ENCODE measurements at places on chromosomes 13 and 19.

- DNase-seq, result no peak
These were observed 11.4 kb upstream of the STARD13 start for GRCh38 chr13:33296793-33297425.

DNA sequence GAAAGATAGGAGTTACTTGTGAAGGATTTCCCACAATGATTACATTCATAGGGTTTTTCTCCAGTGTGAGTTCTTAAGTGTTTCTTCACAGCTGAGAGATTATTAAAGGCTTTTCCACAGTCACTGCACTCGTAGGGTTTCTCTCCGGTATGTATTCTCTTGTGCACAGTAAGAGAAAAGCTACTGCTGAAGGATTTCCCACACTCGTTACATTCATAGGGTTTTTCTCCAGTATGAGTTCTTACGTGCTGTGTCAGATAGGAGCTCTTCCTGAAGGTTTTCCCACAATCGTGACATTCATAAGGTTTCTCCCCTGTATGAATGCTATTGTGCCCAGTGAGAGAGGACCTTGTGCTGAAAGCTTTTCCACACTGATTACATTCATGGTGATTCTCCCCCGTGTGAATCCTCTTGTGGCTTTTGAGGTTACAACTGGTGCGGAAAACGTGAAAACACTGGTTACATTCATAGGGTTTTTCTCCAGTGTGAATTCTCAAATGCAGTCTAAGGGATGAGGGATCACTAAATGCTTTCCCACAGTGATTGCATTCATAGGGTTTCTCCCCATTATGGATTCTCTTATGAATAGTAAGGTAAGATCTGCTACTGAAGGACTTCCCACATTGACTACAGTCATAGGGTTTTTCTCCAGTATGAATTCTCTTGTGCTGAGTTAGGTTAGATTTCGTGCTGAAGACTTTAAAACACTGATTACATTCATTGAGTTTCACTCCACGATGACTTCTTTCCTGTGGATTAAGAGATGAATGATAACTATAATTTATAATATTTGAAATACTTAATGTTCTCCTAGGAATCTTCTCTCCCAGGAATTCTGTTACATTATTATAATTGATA lies 20.6 kb downstream of the ZNF558 start:
- no peak for DNase-seq

GRCh38 chr13:53844473-53845146 lies 816.0 kb downstream of the OLFM4 start:
- DNase-seq, result no peak

DNA sequence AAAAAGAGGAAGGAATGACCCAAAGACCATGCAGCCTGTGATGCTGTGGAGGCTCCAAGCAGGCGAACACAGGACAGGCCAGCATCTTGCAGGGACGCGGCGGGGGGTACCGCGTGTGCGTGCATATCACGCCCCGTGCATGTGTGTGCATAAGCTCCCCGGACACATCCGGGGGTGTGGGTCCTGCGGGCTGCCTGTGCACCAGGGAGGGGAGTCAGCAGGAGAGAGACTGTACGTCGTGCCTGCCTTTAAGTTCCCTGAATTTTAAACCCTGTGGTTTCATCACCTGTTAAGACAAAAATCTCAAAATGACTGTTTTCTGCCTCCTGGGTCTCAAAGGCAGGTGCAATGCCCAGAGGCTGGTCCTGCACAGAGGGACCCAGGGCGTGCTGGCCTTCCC lies 16.6 kb downstream of the ADAT3 start:
- DNase-seq, result no peak

DNA sequence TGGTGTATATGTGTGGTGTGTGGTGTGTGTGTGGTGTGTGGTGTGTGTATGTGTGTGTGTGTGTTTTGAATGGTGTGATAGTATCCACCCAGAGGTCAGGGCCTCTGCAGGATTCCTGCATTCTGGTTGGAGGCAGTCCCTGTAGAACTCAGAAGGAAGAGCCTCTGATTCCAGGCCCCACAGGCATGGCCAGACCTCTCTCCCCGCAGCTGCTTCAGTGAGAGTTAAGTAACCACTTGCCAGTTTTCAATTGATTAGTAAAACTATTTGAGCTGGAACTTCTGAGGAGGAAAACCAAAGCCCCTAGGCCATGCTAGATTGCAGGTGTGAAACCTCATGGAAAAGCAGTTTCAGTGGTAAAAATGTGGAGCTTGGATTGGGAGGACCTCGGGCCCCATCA lies 2.1 kb downstream of the ATP12A start:
- DNase-seq, result no peak

GRCh38 chr13:46165485-46166223 lies 16.3 kb downstream of the LCP1 start:
- DNase-seq, result no peak

GRCh38 chr13:50950849-50951248 lies 41.3 kb downstream of the RNASEH2B start:
- DNase-seq, result no peak

GRCh38 chr13:112675366-112675756 lies 14.5 kb upstream of the ATP11A start:
- no peak for DNase-seq

DNA sequence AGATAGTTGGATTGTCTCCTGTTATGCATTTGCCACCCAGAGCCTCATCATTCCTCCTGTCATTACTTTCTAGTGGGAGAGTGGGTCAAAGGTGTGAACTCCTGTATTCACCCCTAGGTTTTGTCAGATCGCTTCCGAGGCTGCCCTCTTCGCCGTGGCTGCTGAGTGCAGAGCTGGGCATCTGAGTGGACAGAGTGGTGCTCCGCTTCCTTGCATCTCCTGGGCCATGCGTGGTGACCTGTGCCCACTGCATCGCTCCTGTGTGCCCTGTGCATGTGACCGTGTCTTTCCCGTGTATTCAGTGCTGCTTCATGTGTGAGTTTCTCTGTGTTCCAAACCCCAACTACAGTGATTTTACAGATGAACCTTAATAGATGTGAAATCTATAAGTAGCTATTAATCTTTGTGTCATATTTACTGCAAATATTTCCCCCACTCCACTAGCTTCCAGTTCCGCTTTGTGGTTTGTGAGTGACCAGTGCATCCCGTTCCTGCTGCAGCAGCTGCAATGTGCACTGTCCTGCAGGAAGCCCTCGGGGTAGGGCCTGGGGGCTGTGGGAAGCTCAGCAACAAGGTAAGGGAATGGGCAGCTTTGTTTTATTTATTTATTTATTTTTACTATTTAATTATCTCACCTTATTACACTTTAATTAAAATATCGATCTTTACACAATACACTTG lies 53.1 kb downstream of the C13orf46 start:
- DNase-seq, result no peak

DNA sequence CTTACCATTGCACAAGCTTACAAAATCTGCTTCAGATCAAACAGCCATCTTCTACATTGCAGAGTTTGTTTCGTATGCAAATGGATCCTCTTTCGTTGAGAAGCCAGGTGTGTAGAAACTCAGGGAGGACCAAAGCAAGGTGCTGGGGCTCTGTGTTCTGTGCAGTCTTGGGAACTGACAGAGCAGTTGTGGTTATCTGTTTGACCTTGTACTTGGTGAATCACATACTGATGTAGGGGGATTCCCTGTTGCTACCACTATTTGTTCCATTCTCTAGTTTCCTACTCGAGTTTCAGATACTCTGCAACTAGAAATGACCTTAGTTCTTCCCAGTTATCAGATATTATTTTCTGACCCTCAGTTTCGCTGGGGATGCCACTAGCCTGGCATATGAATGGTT lies 95.2 kb upstream of the CLDN10 start:
- no peak for DNase-seq

DNA sequence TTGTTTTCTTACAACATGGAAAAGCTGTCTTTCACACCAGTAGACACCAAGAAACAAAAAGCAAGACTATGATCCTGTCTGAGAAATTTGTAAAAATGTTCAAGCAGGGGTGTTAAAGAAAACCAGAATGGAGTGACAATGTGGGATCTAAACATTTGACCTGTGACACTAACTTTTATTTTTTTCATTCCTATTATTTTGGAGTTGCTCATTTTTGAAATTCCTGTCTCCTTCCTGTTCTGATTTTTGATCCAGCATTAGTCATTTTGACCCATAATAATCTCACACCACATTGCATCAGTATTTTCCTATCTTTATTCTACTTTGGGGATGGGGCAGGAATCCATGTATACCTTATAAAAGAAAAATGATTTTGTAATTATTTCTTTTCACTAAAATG lies 164.2 kb downstream of the DLEU7 start:
- DNase-seq, result no peak

- peak; percentile 34 for DNase-seq
These were observed at the start of gene SACS for GRCh38 chr13:23433171-23434153. TSS of gene SACS (minus strand) at chr13:23433702. CDS start at chr13:23411239, 22,463 bp downstream.

DNA sequence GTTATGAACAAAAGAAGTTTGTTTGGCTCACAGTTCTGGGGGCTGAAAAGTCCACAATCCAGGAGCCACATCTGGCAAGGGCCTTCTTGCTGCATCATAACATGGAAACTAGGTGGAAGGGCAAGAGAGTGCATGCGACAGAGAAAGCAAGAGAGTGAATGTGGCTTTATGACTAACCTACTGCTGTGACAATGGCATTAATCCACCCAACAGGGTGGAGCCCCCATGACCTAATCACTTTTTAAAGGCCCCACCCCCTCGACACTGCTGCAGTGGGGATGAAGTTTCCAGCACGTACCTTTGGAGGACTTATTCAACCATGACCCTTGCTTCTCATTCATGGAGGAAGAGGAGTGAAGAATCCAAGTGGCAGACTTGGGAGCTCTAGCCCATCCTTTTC lies 30.0 kb upstream of the RFXAP start:
- DNase-seq, result no peak

DNA sequence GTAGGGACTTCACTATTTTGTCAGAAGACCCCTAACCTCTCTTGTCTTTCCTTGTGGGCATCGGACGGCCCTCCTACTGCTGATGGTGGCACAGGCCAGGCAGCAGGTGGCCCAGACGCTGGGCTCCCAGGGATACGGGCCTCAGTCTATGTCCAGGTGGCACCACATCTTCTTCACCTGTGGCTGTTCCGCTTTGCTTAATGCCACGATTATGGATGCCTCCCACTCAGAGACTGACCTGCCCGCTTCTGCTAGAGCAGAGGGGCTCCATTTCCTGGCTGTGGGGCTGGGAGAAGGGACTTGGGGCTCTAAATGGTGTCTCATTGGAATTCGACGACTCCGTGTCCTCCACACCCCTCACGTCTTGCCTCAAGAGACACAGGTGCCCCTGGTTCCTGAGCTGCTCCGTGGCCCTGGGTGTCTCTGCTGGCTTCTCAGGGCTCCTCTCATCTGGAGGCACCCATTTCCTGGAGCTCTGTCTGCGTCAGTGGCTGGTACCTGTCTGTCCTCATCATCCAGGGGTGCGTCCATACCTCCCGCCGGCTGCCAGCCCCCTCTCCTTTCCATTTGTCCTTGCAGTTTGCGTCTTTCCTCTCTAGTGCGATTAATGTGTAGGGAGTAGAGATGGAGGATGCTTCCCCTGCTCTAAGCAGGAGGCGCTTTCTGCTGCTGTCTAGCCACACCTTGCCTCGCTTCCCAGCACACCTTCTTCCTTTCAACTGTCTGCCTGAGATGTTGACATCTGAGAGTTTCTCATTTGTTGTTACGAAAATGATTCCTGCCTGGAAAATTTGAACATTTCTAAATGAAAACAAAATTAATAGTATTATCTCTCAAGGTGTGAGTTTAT lies 63.4 kb downstream of the TEX29 start:
- DNase-seq, result no peak
